NCI-H82 (cell line): ENCODE measurements at places on chromosomes 7 and 10.

DNA sequence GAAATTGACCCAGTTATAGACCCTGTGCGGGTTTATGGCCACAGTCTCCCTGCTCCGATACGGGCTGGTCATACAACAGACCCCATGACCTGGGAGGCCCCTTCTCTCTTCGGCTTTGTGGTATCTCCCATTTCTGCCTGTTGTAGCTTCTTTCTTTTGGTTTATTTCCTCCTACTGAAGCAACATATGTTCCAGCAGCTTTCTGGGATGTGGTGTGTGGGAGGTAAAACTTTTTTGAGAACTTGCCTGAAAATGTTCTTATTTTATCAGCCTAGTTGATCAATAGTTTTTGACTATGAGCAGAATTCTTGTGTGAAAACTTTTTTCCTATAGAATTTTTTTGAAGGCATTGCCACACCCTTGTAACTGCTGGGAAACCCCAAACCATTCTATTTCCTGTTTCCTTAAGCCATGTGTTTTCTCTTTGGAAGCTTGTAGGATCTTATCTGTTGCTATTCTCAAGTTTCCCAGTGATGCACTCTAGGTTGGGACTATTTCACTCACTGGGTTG, 80.0 kb downstream of the DAGLB start:
- no peak for DNase-seq

DNA sequence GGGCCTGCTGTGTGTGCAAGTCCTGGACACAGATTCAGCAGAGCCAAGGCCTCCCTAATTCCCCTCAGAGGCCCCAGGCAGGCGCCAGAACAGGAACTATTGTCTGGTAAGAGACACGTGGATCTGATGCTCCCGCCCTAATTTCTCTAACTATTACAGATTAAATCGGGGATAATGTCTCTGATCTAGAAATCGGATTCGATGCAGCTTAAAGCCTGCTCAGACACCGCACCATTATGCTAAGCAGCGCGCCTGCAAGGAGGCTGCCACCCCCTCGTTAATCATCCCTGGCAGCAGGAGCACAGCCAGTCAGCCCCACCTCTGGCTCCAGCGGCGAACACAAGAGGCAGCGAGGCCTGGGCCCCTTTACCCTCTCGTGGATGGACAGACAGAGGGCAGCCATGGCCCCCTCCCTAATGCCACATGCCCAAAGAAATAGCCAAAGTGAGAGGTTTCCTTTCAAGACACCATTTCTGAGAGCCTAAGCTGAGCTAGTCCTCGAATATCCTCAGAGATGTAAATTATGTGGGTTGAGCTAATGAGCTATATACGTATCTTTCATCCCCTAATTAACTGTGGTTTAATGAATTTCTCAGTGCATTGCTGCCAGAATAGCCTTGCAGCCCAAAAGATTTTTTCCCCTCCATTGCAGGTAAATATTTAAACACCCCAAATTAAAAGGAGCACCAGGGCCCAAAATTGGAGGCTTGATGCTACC, 122.1 kb downstream of the GRID1 start:
- DNase-seq, result peak; percentile 96

DNA sequence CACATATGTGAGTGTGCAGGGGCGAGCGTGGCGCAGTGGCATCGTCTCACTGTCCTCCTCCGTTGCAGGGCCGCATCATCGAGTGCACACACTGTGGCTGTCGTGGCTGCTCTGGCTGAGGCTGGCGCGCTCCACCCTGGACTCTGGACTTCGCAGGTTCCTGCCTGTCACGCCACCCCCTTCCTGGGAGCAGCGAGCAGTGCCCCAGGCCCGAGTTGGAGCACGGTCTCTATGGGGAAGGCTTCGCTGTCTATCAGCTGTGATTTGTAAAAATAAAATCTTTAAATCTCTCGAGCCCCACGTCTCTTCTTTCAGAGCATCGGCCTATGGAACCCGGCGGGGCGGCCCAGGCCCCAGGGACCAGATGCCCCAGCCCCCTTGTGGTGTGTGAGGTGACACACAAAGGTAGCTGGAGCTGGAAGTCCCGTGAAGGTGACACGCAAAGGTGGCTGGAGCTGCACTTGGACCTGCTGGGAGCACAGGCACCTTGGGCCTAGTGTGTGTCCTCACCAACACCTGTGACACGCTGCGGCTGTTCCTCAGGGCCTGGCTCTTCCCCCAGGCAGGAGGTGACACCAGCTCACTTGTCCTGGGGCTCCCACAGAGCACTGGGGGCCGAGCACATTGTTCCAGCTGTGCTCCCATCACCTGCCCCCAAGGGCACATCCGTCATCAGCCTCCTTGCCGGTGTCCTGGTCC, 10.7 kb downstream of the BUD31 start:
- DNase-seq, result no peak

DNA sequence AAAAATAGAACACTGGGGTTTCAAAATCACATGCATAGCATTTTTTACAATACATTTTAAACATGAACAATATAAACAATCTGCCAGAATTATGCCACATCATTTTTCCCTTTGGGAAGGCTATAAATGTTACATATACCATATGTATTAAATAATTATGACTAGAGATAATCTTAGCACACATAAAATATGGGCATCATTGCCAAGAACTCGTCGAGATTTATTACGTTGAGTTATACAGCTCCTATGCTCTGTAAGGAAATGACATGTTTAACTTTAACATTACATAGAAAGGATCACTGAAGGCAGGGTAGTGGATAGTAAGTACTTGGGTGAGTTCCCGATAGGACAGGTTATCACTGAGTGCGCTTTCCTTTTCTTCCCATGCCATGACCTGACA, 267.8 kb downstream of the PARD3 start:
- DNase-seq, result no peak

- DNase-seq, result no peak
Measured at GRCh38 chr10:72502581-72502980, 123.3 kb downstream of the MICU1 start.

- DNase-seq, result no peak
Measured at GRCh38 chr7:17362439-17363105, 64.1 kb downstream of the AHR start.

GRCh38 chr10:30656233-30656632, 26.7 kb upstream of the LYZL2 start:
- DNase-seq, result no peak

DNA sequence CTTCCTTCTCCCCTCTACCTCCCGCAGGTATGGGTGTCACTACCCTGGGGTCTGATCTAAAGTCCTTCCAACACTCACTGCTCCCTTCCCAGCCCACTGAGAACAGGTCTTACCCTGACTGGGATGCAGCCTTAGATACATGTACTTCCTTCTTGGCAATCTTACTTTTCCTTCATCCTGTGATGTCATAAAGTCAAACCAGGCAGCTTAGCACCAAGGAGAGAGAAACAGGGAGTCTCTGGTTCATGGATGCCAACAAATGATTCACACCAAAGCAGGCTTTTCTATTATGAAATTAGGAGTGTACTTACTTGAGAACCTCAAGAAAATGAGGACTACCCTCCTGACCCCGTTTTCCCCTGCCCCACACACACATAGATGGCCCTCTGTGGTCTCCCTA, 111.0 kb upstream of the KMT2E start:
- DNase-seq, result no peak

DNA sequence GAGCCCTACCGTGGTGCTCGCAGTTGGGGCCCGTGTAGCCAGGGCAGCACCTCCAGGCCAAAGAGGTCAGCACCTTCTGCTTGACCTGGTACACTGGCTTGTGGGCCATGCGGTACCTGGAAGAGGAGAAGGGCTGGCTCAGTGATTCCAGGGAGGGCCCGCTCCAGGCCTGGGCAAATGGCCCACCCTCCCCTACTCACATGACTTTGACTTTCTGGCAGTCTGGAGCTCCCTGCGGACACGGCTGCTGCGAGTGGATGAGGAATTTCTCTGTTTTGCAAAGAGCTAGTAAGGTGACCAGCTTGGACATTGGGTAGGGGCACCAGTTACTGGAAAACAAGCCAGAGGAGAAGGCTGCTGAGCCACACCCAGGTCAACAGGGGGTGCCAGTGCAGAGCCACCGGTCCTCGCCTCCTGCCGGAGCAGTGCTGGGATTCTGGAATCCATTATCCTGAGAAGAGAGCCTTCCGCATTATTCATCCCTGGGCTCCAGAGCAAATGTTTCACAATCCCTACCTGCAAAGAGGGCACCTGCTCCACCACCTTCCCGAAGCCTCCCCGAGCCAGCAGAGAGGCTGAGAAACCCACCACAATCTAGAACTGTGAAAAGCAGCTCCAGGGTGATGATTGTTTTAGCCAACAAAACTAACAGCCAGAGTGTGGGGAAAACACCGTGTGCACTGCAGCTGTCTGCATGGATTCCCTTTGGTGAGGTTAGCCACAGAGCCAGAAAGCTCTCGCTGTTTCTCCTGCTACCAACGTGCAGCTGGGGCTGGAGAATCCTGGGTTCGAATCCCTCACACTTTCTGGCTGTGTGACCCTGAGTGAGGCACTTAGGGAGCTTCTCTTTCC, 11.8 kb downstream of the MMRN2 start:
- peak; percentile 50 for DNase-seq

DNA sequence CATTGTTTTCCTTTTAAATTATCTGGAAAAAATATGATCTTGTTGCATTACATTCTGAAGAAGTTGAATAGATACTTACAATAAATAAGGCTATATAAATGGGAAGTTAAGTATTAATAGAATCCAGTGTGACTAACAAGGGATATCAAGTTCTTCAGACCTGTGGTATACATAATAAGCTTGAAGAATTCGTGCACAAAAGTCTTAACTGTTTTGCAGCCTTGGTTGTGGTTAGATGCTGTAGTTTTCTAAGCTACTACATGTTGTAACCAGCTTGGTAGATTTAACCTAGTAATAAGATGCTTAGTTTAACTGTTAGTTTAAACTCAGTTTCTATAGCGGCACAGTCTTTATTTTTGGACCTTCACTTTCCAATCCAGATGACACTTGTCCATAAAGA, 106.2 kb upstream of the GLCCI1 start:
- no peak for DNase-seq

GRCh38 chr7:46957195-46957594, 624.7 kb downstream of the TNS3 start:
- no peak for DNase-seq

GRCh38 chr7:128063088-128063487, 31.9 kb upstream of the LRRC4 start:
- DNase-seq, result no peak

DNA sequence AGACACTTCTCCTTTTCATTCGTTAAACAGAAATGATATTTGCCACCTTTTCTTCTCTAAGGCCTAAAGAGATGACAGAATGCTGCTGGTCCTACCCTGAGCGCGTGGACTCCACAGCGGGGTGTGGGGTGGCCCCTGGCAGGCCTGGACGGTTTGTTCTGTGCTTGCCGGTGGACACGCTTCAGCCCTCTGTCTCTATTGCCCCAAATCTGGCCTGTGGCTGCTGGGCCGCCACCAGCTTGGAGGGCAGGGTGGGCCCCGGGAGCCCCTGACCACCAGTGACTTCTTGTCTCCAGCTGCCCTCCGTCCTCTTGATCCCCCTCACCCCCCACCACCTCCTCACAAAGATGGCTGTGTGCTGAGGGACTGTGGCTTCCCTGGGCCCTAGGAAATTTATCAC, 5.7 kb downstream of the CHST3 start:
- DNase-seq, result no peak

DNA sequence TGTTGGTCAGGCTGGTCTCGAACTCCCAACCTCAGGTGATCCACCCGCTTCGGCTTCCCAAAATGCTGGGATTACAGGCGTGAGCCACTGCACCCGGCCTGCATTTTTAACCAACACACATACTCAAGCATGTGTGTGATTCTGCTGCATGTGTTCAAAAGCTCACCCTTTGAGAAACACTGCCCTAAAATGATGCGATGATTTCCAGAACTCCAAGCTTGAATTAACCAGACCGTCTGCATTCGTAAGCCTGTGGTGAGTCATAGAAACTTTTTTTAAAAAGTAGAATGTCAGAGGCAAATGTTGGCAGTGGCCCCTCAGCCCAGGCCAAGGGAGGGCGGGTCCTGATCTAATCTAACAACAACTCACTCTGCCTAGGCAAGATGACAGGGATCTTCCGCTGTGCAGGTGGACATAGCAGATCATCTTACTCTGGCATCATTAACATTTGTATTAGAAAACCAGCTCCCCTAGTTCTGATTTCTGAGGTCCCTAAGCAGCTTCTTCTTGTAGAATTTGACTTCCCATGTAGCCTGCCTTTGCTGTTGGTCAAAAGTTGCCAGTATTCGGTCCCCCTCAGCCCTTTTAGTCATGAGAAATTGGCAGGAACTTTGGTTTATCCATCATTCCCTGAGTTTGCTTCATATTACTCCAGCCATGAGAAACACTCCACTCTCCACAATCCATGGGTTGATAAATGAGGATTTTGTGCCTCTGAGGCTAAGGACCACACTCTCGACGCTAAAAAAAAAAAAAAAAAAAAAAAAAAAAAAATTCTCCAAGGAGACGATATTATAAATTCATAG, 190.4 kb downstream of the SKIDA1 start:
- DNase-seq, result no peak

- DNase-seq, result no peak
Measured at GRCh38 chr7:29592866-29593265, 29.2 kb downstream of the PRR15 start.

- DNase-seq, result no peak
Measured at GRCh38 chr7:17158261-17158660, 140.2 kb upstream of the AHR start.

GRCh38 chr7:133858311-133858710, 268.8 kb upstream of the LRGUK start:
- no peak for DNase-seq

- DNase-seq, result no peak
Measured at GRCh38 chr10:4154191-4154715, 369.2 kb upstream of the KLF6 start.
